Fibroblast of villous mesenchyme (primary cell): ENCODE measurements at places on chromosomes 4 and X. TPM values are rescaled to one million over a fixed set of nuclear protein-coding genes. Genes with fewer than 3 reads are reported as not detected.

The XG gene
- total RNA-seq: 0.97 and 4.7 TPM in 2 replicates

The FRAS1 gene
- total RNA-seq: 0.97 and 1.3 TPM in 2 replicates

The PNCK gene
- total RNA-seq: under 0.01 and 0.32 TPM in 2 replicates

The MAP3K15 gene
- total RNA-seq: under 0.01 TPM in 1 of 2 replicates, not detected in the other

The RASSF6 gene
- not detected in 2 replicates for total RNA-seq

The TMEM150C gene
- under 0.01 and 0.43 TPM in 2 replicates for total RNA-seq

The VCX3B gene
- not detected in 2 replicates for total RNA-seq

The SUPT20HL2 gene
- under 0.01 TPM in 1 of 2 replicates, not detected in the other for total RNA-seq
